ENCODE measurements at places on chromosomes 13 and 19. TPM values are rescaled to one million over a fixed set of nuclear protein-coding genes. Genes with fewer than 3 reads are reported as not detected.

EBI3 gene
- 1.2 TPM for total RNA-seq

DNA sequence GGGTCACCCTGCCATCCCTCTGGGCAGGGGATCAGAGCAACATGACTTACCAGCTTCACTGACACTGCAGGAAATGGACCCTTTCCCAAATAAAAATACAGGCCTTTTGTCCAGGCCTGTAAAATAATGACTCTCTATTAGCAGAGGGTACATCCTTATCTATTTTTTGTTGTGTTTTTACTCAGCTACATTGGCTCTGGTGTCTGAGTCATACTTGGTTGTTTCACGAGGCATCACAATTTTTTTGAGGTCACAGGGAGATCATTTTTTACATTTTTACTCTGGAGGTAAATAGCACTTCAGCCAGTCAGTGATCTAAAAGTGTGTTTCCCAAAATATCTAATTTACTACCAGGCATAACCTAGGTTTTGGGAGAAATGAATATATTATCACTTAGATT lies 6.9 kb upstream of the HTR2A start:
- no peak for DNase-seq

DNA sequence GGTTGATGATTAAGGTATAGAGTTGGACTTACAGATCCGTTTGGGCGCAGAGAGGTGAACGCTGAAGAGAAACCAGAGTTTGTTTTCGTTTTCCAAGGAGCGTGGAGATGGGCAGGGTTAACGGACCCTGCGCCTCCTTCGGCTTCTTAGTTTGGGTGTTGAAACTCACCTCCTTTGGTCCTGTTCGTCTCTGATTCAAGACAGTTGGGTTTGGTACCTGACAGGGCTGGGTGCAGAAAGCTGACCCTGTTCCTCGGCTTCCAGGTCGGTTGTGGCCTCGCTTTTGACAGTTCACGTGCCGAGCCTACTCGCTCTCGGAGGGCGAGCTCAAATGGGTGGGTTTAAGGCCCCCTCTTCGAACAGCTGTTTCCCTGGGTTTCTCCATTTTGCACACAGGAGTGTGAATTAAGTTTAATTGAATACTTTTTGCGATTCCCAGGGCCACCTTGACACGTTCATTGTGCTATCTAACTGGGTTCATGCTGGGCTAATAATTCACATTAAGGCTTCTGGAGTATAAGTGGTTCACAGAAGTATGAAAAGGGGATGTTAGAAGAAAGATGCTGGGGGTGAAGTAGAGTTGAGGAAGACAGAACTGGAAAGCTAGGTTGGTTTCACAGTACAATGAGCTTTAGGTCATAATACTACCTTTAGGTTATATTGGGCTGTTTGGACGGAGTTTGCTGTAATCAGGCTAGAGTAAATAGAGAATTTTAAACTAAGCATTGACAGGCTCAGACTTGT lies 638 bp downstream of the USPL1 start:
- peak; percentile 40 for DNase-seq

DNA sequence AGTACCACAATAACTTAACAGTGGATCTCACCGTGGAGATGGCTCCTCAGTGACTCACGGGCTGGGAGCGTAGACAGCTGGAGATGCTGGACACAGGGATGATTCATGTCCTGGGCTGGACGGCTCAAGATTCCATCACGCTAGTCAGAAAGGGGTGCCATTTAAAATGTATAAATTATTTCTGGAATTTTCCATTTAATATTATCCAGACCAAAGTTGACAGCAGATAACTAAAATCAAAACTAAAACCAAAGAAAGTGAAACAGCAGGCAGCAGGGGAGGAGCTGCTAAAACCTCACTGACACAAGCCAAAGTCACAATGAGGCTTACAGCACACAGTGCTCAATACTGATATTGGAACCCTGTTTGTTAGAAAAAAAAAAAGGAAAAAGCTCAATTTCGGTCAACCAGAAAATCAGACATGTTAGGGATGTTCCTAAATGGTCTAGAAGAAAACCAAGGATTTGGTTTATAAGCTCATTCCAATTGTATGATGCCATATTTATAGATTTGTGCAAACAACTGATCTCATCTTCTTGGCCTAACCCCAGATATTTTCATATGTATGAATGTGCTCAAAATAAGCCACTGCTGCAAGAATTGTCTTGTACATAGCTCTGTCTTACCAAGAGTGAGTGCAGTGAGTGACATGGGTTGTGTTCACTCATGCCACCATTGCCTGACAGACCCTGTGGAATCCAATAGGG lies 111.8 kb downstream of the SACS start:
- DNase-seq, result peak; percentile 57

DNA sequence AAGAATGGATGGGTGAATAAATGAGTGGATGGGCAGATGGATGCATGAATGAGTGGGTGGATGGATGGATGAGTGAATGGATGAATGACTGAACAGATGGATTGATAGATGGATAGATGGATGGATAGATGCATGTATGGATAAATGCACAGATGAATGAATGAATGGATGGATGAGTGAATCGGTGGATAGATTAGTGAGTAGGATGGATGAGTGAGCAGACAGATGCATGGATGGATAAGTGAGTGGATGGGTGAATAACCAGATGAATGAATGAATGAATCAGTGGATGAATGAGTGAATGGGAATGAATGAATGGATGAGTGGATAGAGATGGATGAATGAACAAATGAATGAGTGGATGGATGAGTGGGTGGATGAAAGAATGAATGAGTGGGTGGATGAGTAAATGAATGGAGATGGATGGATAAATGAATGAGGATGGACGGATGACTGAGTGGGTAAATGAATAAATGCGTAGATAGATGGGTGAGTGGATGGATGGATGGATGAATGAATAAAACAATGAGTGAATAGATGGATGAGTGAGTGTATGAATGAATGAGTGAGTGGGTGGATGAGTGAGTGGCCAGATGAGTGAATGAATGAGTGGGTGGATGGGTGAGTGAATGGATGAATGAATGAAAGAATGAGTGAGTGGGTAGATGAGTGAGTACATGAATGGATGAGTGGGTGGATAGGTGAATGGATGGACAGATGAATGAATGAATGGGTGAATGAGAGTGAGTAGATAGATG lies 13.0 kb downstream of the GAS6 start:
- DNase-seq, result no peak

GRCh38 chr13:48930918-48931317 lies 44.8 kb upstream of the FNDC3A start:
- no peak for DNase-seq

- DNase-seq, result no peak
Observed at GRCh38 chr19:31351056-31351854, 2.0 kb upstream of the TSHZ3 start.

GSX1 gene
- total RNA-seq, result not detected

DNA sequence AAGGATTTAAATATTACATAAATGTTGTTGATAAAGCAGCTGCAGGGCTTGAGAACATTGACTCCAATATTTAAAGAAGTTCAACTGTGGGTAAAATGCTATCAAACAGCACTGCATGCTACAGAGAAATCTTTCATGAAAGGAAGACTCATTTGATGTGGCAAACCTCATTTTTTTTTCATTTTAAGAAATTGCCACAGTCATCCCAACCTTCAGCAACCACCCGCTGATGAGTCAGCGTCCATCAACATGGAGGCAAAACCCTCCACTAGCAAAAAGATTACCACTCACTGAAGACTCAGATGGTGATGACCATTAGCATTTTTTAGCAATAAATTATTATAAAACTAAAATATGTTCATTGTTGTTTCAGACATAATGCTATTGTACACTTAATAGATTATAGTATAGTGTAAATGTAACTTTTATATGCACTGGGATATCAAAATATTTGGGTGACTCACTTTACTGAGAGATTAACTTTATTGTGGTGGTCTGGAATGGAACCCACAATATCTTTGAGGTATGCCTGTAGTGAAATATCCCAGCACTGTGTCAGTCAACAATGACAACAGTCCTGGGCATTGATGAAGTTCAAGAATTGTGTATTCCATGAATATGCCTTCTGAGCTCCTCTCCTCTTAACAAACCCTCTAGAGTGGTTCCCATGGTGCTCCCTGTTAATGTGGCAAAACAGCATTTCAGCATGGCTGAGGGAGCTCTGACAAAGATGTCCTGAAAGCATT lies 52.4 kb upstream of the SOX21 start:
- no peak for DNase-seq

Measured in adrenal gland (tissue), 19 donors.